ENCODE measurements at places on chromosomes 3 and 15.

DNA sequence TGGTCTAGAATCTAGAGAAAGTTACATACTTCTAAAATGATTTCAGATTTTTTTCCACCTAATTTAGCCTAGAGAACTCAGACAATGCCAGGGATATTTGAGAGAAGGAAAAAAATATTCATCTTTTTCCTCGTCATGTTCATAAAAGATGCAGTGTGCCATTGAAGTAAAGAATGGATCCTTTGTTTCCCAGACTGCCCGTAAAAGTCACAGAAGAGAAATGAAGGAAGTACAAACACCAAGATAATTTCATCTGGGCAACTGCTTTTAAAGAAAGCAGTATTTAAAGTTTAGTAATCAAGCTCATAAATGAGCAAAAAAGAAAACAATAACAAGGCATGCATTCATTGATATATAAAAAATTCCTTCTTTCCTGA lies 47.2 kb downstream of the TTC23 start:
- DNase-seq = no peak

GRCh38 chr3:18758047-18758704 lies 333.0 kb upstream of the SATB1 start:
- peak; percentile 35 for DNase-seq

GRCh38 chr15:69140306-69140705 lies 20.1 kb upstream of the GLCE start:
- DNase-seq = no peak

DNA sequence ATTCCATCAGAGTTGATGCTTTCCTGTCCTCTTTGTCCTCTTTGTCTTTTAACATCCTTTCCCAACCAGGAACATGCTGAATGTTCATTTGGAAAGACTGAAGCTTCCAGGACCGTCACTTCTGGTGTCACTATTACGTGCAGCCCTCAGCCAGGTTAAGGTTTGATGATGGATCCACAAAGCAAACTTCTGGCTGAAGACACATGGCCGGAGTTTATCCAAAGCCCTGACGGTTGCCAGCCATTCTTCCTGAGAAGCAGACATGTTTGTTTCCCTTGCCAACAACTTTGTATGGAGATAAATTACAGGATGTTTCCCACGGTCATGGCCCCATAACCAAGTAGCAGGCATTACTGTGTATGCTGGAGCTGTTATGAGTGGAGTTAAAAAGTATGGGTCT lies 236.9 kb downstream of the THSD4 start:
- DNase-seq = no peak

- DNase-seq = no peak
These were observed 17.1 kb downstream of the GALNT15 start for GRCh38 chr3:16191591-16191990.

- no peak for DNase-seq
These were observed 1066.5 kb downstream of the PLOD2 start for GRCh38 chr3:145094355-145094941.

- DNase-seq = peak; percentile 18
These were observed 289 bp downstream of the PCSK6 start for GRCh38 chr15:101489237-101489598.

DNA sequence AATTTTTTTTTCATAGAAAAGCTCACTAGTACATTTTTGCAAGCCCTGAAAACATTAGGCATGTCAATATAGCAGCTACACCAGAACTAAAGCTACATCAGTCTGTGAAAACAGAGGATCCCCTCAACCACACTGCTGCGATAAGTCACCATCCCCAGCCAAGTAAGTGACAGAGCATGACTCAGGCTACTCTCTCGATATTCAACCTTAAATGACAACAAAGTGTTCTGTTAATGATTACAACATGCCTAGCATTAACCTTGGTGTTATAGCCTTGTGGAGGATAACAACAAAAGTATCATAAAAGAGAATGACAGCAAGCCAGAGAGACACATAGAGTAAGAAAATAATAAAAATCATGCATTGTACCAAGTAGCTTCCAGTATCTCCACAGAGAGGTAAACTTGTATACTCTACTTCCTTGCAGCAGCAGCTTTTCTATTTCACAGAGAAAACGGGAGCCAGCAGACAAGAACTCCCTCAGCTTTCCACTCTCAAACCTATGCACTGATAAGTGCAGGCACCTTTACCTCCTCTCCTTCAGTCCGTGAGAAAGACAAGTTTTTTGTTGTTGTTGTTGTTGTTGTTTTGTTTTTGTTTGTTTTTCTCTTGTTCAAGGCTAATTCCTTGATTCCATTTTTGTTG lies 76.6 kb downstream of the GBE1 start:
- DNase-seq = no peak

DNA sequence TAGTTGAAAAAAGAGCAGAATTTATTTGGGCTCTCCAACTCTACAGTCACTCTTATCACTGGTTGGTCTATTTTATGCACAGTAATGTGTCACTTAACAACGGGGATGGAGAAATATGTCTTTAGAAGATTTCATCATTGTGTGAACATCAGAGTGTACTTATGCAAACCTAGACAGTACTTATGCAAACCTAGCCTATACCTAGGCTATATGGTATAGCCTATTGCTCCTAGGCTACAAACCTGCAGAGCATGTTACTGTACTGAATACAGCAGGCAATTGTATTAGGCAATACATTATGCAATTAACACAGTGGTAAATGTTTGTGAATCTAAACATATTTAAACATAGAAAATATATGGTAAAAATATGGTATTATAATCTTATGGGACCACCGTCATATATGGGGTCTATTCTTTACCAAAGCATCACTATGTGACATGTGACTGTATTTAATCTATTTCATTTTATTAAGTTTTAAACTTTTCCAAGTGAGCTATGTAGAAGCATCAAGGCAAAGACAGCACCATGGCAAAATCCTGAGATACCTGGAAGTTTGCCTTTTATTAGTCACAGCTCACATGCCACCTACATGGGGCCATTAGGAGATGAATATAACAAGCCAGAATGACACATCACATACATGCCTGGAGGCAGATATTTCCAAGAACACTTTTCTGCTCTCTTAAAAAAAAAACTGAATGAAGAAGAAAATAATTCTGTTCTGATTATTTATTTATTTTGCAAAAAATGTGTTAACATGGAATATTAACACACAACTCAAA lies 537.4 kb downstream of the TUSC7 start:
- DNase-seq = no peak

GRCh38 chr15:50003786-50004334 lies 115.2 kb downstream of the ATP8B4 start:
- DNase-seq = peak; percentile 90

GRCh38 chr3:177197727-177198460 lies 612 bp upstream of the TBL1XR1 start:
- DNase-seq = no peak

GRCh38 chr3:20060974-20061685 lies 20.9 kb downstream of the KAT2B start:
- DNase-seq = no peak

GRCh38 chr3:178849199-178849910 lies 222.3 kb downstream of the ZMAT3 start:
- DNase-seq = no peak

DNA sequence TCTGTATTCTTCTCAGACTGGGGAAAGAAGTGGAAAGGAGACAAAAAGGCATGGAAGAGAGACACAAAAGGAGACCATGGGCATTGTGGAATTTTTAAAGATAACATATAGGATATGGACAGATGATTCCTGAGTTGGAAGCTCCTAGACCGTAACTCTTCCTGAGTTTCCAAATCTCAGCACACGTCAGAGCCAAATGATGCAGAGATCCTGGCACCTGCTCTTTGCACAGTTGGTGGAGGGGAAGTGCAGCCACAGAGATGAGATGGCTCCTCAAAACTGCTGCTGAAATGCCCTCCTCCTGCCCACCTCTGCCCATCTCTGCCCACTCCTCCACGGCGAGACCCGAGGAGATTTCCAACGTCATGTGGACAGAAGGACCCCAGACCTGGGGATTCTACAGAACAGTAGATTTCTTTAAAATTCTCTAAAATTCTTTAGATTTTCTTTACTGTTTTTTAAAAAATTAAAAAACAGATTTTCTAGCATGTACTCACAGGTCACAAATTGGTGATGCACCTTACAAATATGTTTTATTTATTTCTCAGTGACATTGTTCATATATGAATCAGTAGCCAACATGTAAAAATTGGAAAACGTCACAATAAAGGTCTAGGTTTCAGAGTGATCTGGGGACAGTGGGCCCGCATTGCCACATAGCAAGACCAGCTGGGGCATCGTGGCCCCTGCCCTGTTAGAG lies 8.1 kb downstream of the CPN2 start:
- DNase-seq = no peak

DNA sequence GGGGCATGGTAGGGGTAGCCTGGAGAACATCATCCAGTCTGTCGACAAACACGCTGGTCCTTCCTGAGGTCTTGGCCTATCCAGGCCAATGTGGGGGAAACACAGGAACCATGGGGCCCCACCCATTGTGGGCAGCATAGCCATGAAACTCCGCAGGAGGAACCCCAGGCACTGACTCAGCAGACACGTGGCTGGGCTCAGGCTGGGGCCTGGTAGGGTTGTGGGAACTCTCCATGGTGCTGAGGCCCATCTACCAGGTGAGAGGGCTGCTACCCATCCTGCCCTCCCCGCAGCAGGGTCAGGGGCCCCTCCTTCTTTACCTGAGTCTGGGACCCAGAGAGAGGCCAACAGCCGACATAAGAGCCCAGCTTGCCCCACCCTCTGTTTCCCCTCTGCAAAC lies 22.6 kb upstream of the CACNA2D2 start:
- no peak for DNase-seq

- DNase-seq = no peak
These were observed 36.5 kb downstream of the GMNC start for GRCh38 chr3:190826018-190826417.

- DNase-seq = no peak
These were observed 54.8 kb downstream of the UBP1 start for GRCh38 chr3:33385423-33385822.

GRCh38 chr15:49415638-49416037 lies 7.4 kb upstream of the FGF7 start:
- DNase-seq = no peak

DNA sequence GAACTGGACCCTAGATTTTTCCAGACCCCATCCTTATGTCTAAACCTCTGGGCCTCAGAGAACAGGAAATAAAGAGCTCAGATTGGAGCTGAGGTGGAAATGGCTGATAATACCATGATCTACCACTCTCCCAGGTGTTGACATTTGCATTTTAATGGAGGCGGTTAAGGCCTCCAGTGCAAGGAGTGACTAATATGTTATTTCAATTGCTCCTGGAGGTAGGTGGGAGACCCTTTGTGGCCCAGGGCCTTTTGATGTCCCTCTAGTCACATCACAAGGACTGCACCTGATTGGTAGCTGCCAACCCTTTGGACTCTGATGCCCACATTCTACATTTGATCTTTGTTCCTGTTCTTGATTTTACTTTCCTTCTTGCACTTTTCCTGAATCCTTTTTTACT lies 9.0 kb upstream of the ADCY5 start:
- DNase-seq = no peak

- DNase-seq = peak; percentile 58
These were observed 1.9 kb upstream of the ALS2CL start for GRCh38 chr3:46695177-46695961.

- peak; percentile 16 for DNase-seq
These were observed 16.2 kb upstream of the VILL start for GRCh38 chr3:37974121-37975083.

DNA sequence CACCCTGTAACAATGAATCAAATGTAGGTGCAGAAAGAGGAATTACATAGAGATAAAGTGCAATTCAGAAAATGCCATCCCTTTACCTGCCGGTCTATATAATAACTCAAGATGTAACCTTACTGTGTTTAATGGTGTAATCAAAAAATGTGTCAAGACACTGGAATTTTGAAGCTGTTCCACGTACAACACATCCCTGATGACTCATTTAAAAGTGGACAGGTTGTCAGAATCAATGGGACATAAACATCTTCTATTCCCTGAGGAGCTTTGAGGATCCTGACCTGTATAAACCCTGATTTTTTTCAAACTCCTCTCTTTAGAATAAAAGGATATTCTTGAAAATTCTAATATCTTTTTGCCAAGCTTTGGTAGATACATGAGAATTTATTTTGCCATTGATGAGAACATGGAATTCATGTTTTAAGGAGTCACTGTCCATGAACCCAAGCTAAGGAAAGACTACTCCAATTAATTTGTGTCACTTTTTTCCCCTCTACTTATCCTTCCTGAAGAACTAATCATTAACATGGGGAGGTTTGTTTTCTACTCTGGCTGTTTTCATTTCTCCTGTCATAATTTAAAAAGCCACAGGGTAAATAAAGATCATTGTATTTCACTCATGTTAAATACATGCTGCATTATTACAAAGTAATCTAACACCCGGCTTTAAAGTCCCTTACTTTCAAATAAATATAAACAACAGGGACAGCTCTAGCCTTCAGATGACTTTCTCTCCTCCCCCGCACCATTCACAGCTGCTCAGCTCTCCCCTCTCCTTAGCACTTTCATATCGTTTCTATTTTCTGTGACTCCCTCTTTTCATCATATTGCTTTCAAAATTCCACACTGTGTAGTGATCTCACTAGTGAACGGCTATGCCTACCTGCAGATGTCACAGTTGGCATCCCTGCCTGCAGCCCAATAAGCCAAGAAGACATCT lies 138.3 kb downstream of the TAFA4 start:
- DNase-seq = no peak

DNA sequence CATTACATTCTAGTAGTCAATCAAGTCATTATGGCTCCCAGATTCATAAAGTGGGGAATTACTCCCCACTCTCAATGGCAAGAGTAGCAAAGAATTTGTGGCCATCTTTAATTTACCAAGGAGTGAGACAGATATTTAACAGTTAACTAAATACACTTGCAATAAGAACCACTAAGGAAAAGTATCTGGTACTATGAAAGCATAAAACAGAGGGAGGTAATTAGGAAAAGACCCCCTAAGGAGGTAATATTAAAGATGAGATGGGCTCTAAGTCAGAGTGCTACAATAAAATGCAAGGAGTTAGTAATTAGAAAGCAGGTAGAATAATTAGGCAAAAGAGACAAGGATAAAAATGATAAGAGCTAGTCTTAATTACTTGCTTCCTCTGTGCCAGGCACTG lies 301.9 kb downstream of the CHL1 start:
- DNase-seq = no peak

- DNase-seq = no peak
These were observed 30.6 kb upstream of the GPR160 start for GRCh38 chr3:170007031-170007663.

DNA sequence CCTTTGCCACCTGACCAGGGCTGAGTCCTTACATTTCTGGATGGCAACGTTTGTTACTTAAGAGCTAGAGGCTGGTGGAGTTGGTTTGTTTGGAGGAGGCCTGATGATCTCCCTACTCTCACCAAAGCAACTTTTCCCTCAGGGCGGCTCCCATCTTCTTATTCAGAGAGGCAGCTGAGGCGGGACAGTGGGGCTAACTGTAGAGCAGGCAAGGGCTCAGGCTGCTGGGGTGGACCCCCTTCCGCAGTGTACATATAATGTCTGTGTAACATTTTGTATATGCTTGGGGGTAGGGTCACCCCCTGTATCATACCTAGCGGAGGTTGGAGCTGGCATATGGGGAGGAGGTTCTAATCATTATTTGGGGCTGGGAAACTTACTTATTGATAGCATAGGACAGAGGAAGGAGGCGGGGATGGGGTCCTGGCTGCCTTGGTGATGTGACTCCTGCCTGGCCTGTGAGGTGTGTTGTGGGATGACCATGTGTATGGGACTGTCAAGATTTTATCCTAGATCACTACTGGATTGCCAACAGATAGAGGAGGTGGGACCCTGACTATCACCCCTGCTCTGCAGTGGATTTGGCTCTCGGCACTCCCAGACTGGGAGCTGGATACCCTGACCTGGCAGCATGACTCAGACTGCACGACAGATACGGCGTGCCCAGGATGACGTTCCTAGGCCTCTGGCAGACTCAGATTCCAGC lies 52.5 kb upstream of the UBE2Q2 start:
- DNase-seq = peak; percentile 7

GRCh38 chr15:80201256-80202015 lies 48.6 kb downstream of the FAH start:
- DNase-seq = peak; percentile 8

All from HAP-1 (cell line).